ENCODE measurements at places on chromosomes 6 and 20. TPM values are rescaled to one million over a fixed set of nuclear protein-coding genes. Genes with fewer than 3 reads are reported as not detected.

DNA sequence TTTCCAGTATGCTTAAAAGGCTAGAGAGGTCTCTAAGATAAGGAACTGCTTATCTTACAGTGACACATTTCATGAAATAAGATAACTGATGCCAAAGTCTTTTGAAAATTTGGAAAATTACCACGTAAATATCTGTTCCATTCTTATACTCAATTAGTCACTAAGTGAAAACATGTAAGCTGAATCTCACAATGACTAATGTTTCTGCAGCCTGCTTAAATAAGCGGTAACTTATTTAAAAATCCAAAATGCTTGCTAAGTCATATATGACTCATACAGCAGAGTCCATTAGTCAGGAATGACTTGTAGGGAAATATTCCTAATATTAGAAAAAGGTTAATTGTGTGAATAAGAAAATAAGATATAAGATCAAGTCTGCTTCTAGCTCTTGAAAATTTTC lies 27.8 kb upstream of the LGSN start:
- DNase-seq, result no peak

DNA sequence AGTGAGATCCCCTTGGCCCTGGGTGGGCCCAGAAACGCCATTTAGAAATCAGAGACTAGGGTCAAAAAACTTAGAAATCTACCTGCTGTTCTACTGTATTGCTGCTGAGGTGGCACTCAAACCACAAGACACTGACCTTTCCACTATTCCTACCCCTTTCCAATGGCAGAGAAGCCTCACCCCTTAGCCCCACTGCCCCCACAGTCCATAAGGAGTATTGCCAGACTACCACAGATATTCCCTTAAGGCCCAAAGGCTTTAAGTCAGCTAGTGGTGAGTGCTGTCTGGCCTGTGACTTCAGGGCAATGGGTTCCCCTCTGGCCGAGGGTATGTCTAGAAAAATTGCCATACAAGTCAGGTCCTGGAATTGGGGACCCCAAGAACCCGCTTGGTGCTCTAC lies 656.1 kb downstream of the COL12A1 start:
- no peak for DNase-seq

Gene HLA-DQA2
- total RNA-seq, result 2.2 TPM

Gene C6orf132
- total RNA-seq, result 78.6 TPM

- no peak for DNase-seq
These were observed 123.4 kb upstream of the HDGFL1 start for GRCh38 chr6:22445946-22446345.

DNA sequence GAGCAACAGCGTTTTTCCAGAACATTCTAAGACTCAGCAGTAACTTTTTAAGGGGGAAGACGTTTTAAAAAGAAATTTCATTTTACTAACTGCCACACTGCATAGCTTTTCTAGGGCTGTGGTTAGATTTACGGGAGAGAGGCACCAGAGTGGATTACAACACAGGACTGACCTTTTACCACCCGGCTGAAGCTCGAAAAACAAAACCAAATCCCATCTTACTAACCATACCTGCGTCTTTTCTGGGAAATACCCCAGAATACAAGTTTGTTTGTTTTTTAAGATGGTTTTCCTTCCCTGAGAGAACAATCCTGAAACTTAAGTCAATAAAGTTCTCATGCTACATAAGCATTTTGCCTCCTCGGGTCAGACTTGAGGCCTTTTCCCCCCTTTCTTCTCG lies 209.3 kb upstream of the SOX4 start:
- no peak for DNase-seq

All from vagina (tissue), 2 donors.